Stimulated activated CD4-positive, alpha-beta T cell treated with anti-CD3 and anti-CD28 coated beads, Interleukin-15, amount 100 ng/mL, for 1 hour (primary cell): ENCODE measurements at places on chromosomes 16 and 17.

DNA sequence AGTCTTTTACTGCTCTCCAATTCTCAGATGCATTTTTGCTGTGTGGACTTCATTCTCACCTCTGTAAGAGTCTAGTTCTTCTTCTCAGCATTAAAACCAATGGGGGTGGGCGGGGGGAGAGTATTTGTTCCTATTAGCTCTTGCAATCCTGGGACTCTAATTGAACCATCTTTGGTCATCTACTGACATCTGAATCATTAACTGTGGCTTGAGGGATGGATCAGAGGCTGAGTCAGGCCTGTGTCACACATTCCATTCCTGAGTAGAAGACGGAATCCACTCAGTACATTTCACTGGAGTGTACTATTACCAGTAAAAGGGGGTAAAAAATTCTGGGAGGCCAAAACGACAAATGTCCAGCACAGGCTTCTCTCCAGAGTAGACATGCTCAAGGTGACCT is 12.8 kb upstream of the ZNF23 start:
- no peak for DNase-seq

DNA sequence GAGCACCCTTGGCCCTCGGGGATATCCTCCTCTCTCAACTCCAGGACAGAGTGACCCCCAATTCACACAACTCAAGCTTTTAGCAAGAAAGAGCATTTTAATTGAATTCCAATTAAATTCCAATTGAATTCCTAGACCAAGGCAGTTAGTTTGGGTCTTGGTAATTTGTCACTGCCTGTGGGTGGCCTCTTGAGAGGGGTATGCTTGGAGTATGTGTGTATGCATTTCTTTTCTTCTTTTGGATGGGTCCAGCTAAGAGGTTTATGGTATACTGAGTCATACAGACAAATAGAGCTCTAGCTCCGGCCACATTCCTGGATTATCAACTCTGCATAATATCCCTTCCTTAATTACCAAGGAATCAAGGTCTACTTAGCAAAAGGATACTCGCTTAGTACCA is 136.7 kb downstream of the PCTP start:
- no peak for DNase-seq

DNA sequence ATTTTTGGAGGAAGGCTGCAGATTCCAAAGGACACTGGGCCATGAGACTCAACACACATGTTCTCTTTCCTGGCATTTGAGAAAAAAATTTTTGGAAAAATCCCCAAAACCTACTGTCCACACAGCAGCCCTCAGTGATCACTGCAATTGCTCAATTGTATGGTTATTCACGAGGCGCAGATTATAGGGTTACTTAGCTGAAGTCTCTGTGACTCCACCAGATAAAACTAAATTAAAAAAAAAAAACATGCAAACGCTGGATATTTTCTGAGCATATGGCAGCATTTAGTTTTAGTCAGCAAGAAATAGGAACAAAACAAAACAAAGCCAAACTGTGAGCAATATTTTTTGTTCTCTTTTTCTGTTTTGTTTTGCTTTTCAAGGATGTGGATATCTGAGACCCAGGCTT is 83.8 kb upstream of the FAM20A start:
- no peak for DNase-seq

DNA sequence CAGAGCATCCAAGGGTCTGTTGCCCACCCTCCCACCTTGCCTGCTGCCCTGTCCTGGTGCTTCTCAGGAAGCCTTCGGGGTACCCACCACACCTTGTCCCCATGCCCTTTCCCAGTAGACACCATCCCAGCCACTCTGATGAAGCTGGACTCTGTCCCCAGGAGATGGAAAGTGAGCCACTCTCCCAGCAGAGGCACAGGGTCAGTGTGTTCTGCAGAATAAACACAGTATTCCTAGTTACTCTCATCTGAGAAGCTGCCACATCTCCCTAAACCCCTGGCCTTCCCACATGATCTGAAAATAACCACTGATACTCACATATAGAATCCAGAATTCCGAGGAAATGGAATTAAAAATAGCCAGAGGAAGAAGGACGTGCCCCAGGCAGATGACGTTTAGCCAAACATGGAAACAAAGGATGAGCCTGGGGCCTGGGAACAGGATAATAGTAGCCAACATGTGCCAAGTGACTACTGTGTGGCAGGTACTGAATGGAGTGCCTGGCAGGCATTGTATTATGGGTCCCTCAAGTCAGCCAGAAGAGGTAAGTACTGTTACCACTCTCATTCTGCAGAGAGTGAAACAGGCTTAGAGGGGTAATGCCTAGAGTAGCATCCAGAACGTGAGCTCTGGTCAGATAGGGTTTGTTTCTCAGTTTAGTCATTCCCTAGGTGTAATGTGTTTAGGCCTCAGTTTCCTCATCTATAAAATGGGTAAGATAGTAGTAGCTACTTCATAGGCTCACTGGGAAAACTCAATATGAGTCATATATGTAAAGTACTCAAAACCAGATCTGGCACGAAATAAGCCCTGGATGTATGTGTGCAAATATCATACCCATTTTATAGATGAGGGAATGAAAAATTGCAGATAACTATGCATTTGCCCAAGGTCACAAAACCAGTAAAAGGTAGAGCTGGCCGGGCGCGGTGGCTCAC is 20.8 kb upstream of the PEMT start:
- DNase-seq, result no peak

DNA sequence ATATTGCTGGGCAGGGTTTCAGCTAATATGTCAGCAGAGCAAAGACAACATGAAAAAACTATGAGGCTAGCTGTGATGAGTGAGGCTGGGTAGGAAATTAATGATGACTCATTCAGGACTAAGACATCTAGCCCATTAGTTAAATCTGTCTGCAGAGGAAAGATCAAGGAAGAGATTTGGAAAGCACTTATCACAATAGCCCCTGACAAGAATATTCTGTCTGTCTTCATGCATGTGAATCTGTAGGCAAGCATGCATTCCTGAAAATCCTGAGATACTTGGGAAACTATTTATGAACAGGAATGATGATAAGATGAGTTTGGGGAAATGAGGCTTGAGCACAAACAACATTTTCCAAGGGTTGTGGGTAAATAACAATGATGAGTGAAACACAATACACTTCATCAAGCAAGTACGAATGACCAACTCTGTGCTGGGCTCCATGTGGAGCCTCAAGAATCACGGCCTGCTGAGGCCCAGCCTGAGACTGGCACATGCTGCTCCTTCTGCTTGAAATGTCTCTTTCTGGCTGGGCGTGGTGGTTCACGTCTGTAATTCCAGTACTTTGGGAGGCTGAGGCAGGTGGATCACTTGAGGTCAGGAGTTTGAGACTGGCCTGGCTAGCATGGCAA is 96.5 kb upstream of the ASIC2 start:
- no peak for DNase-seq

GRCh38 chr16:30567991-30568638 is 3.4 kb downstream of the ZNF688 start:
- DNase-seq, result no peak

- peak; percentile 77 for DNase-seq
Observed at GRCh38 chr17:19766421-19767270, 18.5 kb upstream of the ALDH3A1 start.

GRCh38 chr17:43595466-43595865 is 49.3 kb upstream of the ETV4 start:
- no peak for DNase-seq

- no peak for DNase-seq
Observed at GRCh38 chr17:56909742-56910508, 3.9 kb downstream of the TRIM25 start.

DNA sequence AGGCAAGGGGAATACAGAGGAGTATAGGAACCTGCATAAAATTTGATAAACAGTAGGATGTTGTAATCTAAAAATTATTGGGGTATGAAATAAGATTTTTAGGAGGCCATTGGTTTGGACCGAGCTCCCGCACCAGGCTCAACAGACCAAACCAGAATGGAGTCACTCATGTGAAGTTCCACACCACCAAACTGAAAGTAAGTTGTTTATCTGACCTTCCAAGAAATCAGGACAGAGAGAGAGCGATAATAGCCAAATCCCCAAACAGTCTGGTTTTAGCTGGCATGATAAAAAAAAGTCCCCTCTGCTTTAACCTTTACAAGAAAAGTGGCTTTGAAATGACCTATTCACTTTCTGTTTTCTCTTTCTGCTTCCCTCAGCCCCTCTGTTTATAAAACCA is 45.7 kb upstream of the SIAH1 start:
- no peak for DNase-seq

GRCh38 chr16:56163089-56163488 is 28.2 kb upstream of the GNAO1 start:
- no peak for DNase-seq

DNA sequence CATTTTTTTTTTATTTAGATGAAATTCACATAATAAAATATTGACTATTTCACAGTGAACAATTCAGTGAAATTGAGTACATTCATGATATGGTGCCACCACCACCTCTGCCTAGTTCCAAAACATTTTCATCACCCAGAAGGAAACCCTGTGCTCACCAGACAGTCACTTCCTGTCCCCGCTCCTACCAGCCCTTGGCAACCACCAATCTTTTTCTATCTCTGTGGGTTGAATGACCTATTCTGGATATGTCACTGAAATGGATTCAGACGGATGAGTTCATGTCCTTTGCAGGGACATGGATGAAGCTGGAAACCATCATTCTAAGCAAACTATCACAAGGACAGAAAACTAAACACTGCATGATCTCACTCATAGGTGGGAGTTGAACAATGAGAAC is 40.5 kb downstream of the ATP2C2 start:
- DNase-seq, result no peak

DNA sequence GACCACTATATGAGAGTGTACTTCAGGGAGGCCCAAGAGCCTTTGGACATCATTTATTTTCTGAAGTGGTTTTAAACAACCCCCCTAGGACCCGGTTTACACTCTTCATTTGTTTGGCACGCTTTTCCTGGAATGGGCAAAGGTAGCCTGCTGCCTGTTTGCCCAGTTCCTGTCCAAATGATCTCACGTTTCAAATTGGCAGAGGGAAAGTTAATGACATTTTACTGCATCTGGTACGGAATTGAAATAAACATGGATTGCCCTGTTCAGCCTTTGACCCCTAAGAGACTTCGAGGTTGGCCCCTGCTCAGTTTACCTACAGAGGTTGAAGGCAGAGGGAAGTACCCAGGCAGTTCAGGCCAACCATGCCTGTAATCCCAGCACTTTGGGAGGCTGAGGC is 5.8 kb upstream of the RPRML start:
- DNase-seq, result no peak

GRCh38 chr17:31537565-31538011 is 146.1 kb downstream of the RAB11FIP4 start:
- DNase-seq, result no peak

DNA sequence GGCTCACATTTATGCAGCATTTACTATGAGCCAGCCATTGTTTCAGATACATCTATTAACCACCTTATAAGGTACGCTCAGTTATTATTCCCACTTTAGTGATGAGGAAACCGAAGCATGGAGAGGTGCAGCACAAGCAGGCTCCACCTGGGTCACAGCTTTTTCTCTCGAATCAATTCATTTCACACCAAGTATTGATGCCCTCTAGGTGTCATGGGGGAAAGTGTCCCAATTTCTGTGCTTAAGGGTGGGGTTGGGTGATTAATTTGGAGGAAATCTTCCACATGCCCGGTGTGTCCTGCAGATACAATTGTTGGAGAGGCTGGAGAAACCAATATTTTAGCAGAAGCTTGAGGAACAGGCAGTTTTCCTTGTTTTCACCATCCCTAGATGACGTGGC is 62.7 kb upstream of the DNAJA2 start:
- no peak for DNase-seq

DNA sequence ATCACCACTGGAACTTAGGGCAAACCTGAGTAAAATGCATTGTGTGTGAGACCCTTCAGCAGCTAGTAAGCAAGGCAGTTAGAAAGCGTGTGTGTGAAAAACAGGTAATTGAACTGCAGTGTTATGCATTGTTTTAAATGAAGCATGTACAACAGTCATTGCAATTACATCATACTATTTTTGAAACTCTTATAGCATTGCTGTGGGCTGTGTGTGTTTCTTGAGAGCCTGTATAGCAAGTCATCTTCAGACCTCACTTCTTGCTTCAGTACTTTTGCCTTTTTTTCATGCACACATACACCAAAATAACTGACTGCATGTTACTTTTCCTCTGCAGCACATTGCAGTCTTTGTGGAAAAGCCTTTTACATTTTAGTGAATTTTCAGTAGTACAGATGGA is 19.2 kb downstream of the PTRH2 start:
- no peak for DNase-seq

GRCh38 chr16:53785044-53785443 is 81.1 kb downstream of the FTO start:
- no peak for DNase-seq

GRCh38 chr17:57286399-57287105 is 30.2 kb downstream of the MSI2 start:
- no peak for DNase-seq

- peak; percentile 51 for DNase-seq
Observed at GRCh38 chr17:44198721-44199552, 747 bp downstream of the ATXN7L3 start.

GRCh38 chr16:88355093-88355388 is 27.7 kb upstream of the ZNF469 start:
- DNase-seq, result no peak

GRCh38 chr17:72308744-72309385 is 188.0 kb downstream of the SOX9 start:
- DNase-seq, result no peak

- DNase-seq, result no peak
Observed at GRCh38 chr16:62829607-62830006, 793.4 kb upstream of the CDH8 start.

GRCh38 chr16:48846277-48846676 is 236.3 kb upstream of the N4BP1 start:
- DNase-seq, result no peak

DNA sequence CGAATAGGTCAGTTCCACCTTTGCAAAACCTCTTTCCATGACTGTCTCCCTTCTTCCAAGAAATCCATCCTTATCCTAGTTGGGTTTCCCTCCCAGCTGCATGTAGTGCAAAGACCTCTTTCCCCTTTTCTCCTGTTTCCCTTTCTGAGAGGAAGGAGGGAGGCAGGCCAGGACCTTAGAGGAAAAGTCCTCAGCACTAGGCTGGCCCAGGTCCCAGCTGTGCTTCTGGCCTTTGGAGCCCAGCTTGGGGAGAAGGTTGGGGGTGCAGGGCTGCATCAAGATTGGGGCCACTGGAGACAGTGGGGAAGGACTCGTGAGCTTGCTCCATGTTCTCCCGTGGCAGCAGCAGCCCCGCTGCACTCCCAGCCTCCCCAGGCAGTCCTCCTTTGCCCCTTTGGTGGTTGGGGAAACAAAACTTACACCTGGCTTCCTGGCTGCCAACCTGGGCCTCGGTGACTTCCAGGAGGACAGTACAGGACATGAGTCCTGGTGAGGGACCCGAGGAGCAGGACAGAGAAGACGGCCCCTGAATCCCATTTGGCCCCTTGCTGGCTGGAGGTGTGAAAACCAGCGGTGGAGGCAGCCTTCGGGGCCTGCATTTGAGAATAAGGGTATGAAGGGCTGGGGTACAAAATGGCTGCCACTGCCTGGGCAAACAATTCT is 481 bp downstream of the HEXIM2 start:
- DNase-seq, result no peak

DNA sequence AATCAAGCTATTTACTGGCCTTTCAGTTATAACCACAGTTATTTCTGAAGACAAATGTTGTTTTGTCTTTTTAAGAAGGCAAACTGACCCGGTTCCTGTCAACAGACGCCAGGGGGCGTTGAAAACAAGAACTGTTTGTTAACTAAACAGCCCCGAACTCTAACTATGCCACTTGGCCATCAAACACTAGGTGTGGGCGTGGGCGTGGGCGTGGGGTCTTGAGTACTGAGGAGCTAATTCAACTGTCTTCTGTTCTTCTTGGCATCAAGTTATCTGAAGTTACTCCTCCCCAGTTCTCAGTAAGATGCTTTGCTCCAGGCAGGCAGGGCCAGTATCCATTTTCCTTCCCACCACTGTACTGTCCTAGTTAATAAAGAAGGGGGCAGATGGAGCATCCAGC is 63.3 kb upstream of the MTMR4 start:
- DNase-seq, result peak; percentile 8
